ENCODE measurements at places on chromosomes 7 and 10. TPM values are rescaled to one million over a fixed set of nuclear protein-coding genes. Genes with fewer than 3 reads are reported as not detected.

GRCh38 chr7:3461923-3462322 is 160.9 kb downstream of the SDK1 start:
- DNase-seq: no peak

GRCh38 chr10:122486406-122487080 is 25.2 kb downstream of the HTRA1 start:
- DNase-seq: no peak

Gene CYP26A1
- not detected for total RNA-seq

GRCh38 chr10:1240341-1240775 is 184.2 kb downstream of the WDR37 start:
- no peak for DNase-seq

Gene GCK
- total RNA-seq: not detected

GRCh38 chr7:105173586-105173985 is 159.6 kb downstream of the KMT2E start:
- DNase-seq: no peak

- DNase-seq: no peak
Observed at GRCh38 chr7:71925663-71926062, 486.5 kb downstream of the CALN1 start.

- DNase-seq: no peak
Observed at GRCh38 chr7:30925117-30925516, 13.5 kb downstream of the AQP1 start.

DNA sequence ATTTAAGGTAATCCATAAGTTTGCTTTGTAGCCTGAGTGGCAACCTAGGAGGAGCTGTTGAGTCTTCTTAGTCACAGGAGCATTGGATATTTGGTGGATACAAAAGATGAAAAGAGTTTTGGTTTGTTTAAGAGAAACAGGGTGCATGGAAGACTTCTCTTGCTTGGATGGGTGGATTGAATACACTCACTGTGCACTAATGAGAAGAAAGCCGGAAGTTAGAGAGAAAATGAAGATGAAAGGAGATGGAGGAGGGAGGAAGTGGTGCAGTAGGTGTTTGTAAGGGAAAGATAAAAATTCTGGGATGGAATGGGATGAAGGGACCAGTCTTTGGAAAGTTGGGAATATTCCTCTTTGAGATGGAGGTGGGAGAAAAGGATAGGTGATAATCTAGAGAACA is 7.7 kb downstream of the MDFIC start:
- DNase-seq: no peak

DNA sequence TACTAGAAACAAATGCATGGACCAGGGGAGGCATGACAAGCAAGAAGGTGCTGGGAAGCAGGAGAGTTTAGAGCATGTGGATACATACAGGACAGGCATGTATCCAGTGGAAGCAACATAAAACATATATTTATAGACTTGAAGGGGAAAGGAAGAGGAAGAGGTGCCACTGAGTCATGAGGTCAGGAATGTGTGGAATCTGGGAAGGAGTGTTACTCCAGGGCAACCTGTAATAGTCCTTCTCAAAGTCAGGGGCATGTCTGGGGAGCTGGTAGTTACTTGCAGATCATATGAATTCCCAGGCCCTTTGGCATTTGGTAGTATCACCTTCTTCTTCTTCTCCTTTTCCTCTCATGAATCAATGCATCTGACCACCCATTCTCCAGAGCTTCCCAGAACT is 246.6 kb downstream of the XPNPEP1 start:
- peak; percentile 28 for DNase-seq

DNA sequence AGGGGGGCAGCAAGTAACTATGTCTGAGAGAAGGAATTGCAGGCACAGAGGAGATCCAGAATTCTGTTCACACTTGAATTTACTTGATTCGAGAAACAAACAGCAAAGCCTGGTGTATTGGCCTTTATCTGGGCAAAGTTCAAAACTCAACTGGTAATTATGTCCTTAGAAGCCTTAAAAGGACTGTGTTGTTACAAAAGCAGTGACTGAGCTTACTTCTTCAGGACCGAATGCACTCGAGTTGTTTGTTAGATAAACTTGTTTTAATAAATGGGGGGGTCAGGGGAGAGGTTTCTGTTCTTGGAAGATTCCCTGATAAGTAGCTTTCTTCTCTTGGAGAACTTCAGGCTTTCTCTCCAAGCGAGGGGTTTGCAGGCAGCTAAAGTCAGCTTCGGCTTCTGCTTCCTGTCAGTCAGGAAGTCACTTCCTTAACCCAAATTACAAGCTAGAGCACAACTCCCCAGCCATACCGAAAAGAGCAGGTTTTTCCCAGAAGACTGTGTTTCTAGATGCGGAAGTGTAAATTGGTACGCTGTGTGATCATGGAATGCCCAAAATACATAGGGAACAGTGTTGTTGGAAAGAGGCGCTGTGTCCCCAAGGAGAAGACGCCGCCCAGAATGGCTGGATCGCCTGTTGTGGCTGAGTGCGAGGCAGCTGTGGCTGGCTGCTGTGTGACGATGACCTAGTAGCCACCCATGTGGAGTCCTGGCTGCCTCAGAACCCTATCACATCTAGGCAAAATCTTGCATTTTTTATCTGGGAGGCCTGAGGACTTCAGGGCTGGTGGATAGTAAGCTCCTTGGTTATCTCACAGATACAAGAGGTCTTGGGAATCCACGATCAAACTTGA is 110.4 kb downstream of the TCF7L2 start:
- no peak for DNase-seq

DNA sequence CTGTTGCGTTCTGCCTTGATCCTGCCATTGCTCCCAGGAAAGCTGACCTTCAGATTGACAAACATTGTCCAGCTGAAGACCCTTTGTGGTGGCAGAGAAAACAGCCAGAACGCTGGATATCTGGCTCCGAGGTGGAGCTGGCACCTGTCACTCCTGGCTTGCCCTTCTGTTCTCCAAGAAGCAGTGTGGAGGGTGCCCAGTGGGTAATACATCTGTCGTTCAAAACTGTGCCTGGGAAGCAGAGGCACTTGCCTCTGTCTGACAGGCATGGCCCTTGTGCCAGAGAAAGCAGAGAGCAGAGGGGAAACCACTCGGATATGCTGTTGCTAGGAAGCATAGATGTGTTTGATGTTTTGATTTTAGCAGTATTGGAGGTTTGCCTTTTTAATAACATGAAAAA is 231.4 kb downstream of the BMPER start:
- no peak for DNase-seq

Gene SCIN
- total RNA-seq: not detected

Gene HOXA7
- 12.9 TPM for total RNA-seq

GRCh38 chr7:126718419-126718818 is 534.3 kb downstream of the GRM8 start:
- DNase-seq: no peak

GRCh38 chr10:50857579-50857978 is 27.8 kb downstream of the A1CF start:
- DNase-seq: no peak

DNA sequence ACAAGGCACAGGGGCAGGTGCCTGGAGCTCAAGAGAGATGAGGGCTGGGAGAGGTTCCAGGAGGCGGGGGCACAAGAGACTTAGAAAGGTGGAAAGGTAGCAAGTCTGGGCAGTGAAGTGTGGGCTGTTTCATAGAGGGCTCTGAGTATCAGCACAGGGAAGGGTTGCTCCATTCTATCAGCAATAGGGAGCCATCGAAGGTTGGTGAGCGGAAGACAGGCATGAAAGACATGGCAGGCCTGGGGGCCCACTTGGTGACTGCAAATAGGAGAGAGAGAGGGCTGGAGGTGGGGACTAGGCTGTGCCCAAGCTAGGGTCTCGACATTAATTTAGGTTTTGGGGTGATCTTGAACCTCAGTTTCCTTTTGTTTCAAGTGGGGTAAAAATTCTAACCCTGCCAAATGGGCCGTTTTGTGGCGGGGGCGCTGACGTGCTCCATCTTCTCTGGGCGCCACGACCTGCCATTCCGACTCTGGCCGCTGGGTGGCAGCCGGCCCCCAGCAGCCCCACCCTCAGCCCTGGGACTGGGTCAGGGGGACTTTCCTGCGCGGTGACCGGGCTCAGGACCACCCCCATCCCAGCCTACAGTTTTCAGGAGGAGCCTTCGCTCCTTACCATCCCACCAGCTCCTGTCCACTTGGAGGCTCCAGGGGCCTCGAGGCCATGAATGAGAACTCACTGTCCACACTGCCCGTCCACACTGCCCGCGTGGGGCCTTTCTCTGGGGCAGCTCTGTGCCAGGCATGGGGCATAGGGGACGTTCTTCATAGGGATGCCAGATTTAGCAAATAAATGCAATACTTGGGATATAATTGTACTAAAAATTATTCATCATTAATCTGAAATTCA is 37.2 kb upstream of the PCBD1 start:
- no peak for DNase-seq

- DNase-seq: no peak
Observed at GRCh38 chr7:44709945-44710596, 38.6 kb upstream of the ZMIZ2 start.

- no peak for DNase-seq
Observed at GRCh38 chr7:133796782-133797745, 330.1 kb upstream of the LRGUK start.

DNA sequence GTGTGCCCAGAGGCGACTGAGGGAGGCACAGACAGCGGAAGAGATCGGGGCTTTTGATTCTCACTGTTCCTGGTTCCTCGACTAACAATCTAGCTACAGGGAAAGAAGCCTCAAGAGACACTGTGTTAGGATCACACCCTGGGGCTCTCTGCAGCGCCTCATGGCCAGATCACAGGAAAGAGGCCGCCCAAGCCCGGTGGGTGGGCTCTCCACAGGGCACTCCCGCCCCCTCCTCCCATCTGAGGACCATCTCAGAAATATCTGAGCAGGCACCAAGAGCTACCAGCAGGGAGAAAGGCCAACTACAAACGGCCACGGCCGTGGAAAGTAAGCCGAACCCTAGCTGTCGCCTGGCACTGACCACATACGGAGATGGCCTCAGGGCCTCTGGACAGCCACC is 224.2 kb downstream of the MLLT10 start:
- DNase-seq: no peak

Gene LRRTM3
- total RNA-seq: 0.24 TPM

Gene GJC3
- not detected for total RNA-seq

GRCh38 chr10:132309879-132310591 is 2.3 kb upstream of the STK32C start:
- no peak for DNase-seq

Gene TMEM270
- total RNA-seq: not detected

DNA sequence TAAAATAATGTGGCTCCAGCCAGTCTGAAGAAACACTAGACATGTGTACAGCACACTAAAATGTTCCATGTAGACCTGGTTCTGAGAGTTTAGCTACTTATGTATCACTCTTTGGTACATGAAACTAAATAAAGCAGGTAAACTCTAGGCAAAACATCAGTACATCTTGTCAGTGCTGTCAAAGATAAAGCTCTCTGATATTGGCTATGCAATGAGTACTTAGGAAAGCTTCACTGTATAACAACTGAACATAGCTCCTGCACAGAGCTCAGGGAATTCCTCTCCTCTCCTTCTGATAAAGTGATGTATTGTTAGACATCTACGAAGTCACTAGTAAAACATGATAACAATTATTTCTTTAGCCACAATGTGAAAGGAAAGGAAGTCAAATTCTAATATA is 3.5 kb downstream of the LRRN3 start:
- DNase-seq: no peak

- no peak for DNase-seq
Observed at GRCh38 chr10:75773231-75773780, 341.9 kb downstream of the LRMDA start.

Gene DYNC1I1
- total RNA-seq: 1.8 TPM

GRCh38 chr7:23333671-23334246 is 34.6 kb downstream of the MALSU1 start:
- peak; percentile 80 for DNase-seq

DNA sequence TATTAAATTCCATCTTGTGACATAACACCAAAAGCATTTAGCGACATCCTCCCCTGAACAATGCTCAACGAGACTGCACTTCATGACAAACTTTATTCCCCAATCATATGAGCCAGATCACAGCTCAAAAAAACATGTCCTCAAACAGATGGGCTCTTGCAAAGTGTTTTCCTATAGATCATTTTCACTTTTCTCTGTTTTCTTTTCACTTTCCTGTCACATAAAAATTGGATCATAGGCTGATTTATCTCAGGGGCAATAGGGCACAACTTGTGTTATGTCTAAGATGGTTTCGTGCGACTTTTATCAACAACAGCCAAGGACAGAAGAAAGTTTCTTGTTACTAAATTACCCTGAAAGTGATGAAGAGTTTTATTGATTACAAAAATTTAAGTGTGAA is 206.1 kb downstream of the WDR11 start:
- no peak for DNase-seq

DNA sequence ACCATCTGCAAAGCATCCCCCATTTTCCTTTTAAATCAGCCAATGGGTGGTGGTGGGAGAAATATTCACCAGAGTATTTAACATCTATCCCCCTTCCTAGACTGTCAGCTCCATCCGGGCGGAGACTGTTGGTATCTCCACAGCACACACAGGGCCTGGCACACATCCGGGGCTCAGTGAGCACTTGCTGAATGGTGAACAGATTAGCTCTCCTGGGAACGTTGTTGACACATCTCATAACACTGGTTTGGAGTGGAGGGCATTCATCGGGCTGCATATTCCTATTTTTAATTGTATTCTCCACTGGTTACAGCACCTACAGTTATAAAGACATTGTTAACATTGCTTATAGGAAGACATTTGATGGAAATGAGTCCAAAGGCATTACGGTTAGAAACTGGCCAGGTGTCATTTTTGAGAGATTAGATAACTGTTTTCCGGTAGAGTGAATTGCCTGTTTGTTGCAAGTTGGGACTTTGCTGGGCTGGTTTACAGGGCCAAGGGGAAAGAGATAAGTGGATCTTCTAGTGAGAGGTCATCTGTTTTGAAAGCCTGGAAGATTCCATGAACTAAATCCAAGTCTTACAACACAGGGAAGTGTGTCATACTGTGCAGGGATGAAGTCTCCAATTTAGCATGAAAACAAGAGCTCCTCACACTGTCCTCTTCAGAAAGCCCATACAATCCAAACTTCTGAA is 101.8 kb downstream of the EGFR start:
- peak; percentile 87 for DNase-seq

Gene ZNF485
- total RNA-seq: 6.5 TPM

Gene XRCC2
- total RNA-seq: 1.2 TPM

GRCh38 chr7:151088856-151089699 is 2.8 kb downstream of the AGAP3 start:
- peak; percentile 85 for DNase-seq

DNA sequence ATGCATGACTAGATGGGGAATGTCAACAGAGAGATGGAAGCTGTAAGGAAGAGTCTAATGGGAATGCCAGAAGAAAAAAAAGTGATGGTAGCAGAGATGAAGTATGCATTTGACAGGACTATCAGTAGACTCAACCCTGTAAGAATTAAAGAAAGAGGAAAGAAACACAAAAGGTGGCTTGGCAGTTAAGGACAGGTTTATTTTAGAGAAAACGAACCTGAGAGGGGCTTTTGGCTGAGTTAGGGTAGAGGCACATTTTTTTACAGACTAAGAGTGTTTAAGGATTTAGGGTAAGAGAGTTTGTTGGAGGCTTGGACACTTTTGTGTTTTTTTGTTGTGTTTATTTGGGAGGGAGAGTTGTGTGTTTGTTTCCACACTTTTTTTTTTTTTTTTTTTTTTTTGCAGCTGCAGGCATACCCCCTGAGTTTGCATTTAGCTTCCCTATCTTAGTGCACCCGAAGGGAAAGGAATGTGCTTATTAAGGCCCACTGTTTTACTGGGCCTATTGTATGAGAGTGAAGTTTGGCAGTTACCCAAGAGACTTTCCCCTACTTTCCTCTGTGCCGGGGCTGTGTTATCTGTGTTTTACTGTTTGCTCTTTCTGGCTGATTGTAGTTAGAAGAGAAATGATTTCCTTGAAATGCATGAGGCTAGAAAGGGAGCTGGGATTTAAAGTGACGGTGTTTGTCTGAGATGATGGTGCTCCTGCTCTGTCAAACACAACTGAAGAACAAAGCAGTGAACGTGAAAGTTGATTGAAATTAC is 32.0 kb downstream of the NPVF start:
- DNase-seq: no peak

- no peak for DNase-seq
Observed at GRCh38 chr10:31037749-31038148, 6.1 kb upstream of the ZNF438 start.

Measured in mammary epithelial cell (primary cell).